DMS153 (cell line): ENCODE measurements at places on chromosomes 16 and 17.
A peak's percentile ranks its signal among the peaks of the same experiment; 100 is the strongest.

- no peak for DNase-seq
These were observed 30.0 kb upstream of the CLEC18A start for GRCh38 chr16:69921127-69921526.

DNA sequence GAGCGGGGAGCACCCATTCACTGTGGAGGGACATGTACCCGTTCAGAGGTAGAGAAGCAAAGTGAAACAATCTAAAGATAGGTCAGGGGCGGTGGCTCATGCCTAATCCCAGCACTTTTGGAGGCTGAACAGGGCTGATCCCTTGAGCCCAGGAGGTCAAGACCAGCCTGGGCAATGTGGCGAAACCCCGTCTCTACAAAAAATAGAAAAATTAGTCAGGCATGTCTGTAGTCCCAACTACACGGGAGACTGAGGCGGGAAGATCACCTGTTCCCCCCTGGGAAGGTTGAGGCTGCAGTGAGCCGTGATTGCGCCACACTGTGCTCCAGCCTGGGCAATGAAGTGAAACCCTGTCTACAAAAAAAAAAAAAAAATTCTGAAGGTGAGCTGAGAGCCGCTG is 21.7 kb downstream of the MYL4 start:
- DNase-seq, result no peak

DNA sequence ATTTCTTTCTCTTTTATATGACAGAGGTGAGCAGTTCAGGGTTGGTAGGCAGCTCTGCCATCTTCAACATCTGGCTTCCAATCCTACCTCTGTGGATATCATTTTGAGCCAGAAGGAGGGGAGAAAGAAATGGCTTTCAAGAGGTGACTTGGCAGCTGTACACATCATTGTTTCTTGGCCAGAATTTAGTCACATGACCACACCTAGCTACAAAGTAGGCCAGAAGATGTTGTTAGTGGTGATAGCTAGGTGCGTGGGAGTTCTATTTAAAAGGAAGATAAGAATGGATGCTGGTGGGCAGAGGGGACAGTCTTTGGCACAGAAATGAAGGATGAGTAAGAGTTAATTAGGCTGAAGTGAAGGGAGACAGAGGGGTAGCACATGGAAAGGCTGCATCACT is 29.2 kb upstream of the MPHOSPH6 start:
- DNase-seq, result no peak

- DNase-seq, result no peak
These were observed 8.8 kb downstream of the C17orf113 start for GRCh38 chr17:42041619-42042018.

DNA sequence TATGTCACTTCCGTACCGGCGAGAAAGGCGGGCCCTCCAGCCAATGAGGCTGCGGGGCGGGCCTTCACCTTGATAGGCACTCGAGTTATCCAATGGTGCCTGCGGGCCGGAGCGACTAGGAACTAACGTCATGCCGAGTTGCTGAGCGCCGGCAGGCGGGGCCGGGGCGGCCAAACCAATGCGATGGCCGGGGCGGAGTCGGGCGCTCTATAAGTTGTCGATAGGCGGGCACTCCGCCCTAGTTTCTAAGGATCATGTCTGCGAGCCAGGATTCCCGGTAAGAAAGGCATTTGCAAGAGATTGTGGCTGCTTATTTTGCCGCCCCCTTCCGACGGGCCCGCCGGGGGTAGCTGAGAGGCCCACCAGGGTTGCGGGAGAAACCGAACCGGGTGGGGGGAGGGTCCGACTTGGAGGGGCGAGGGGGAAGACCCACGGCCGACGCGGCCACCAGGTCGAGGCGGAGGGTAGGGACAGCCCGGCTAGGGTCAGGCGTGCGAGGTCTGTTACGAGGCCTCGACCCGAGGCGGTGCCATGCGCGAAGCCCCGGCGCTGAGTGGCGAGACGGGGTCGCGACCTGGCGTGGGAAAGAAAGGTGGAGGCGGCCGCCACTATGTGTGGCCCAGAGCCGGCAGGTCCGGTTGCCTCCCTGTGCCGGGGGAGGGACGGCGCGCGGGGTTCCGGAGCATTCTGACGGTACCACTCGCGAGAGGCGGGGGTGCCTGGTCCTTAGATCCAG is 6.7 kb upstream of the CD68 start:
- peak; percentile 94 for DNase-seq

DNA sequence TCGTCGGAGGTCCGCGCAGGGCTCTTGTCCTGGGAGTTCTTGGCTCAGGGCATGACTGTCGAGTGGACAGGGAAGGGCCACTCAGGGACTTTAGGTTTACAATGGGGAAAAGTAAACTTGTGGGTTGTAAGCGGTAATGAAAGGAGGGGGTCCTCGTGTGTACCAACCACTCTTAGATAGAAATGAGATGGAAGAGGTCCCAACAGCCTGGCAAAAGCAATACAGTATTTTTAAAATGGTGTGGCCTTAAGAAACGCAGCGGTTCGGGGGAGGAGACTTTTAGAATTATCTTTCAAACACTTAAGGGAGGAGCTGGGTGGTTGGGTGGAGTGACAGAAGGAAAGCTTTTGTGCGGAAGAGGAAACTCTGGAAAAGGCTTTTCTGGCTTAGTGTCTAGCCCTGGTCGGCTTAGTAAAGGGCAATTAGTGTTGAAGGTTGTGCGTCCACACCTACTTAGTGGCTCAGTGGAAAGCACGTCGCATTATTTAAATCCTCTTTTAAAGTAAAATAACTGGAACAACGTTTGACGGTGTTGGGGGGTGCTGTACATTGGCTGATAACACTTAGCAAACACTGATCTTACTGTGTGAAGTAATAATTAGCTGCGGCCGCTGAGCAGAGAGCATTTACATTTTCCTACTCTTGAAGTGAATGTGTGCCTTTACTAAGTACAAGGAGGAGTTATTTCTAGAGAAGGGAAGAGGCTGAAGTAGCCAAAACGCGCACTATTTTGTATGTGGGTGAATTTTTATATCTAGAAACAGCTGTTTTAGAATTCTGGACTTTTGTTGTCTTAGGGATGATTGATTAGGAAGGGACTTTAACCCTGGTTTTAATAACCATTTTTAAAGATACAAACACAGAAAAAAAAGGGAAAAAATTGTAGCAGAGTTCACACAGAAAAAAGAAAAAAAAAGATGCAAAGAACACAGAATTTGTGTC is 1.0 kb downstream of the WSB1 start:
- DNase-seq, result peak; percentile 60

DNA sequence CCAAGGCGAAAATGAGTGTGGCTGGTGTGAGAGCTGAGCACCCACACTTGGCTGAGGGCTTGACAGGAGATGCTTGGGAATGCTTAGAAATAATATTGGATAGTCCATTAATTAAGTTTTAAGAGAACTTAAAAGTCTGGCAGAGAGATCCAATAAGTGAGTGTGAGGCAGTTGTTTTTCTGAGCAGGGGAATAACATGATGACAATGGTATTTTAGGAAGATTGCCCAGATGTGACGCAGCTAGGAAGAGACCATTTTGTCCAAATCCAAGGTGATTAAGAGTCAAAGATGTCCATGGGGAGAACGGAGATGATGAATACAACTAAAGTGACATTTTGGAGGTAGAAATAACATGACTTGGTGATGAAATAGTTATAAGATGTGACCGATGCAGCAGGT is 102.8 kb upstream of the AXIN2 start:
- DNase-seq, result no peak

GRCh38 chr16:13471036-13471435 is 448.9 kb upstream of the ERCC4 start:
- no peak for DNase-seq

GRCh38 chr17:75861927-75862317 is 6.8 kb upstream of the WBP2 start:
- DNase-seq, result no peak

GRCh38 chr17:81153340-81153803 is 11.9 kb upstream of the PVALEF start:
- DNase-seq, result no peak

GRCh38 chr16:78022347-78023060 is at the start of gene CLEC3A:
Gene CLEC3A, plus strand, starts transcription at chr16:78022548. Its CDS starts 79 bp downstream, at chr16:78022627.
- no peak for DNase-seq

- no peak for DNase-seq
These were observed 192.4 kb upstream of the GSE1 start for GRCh38 chr16:85420501-85421337.

DNA sequence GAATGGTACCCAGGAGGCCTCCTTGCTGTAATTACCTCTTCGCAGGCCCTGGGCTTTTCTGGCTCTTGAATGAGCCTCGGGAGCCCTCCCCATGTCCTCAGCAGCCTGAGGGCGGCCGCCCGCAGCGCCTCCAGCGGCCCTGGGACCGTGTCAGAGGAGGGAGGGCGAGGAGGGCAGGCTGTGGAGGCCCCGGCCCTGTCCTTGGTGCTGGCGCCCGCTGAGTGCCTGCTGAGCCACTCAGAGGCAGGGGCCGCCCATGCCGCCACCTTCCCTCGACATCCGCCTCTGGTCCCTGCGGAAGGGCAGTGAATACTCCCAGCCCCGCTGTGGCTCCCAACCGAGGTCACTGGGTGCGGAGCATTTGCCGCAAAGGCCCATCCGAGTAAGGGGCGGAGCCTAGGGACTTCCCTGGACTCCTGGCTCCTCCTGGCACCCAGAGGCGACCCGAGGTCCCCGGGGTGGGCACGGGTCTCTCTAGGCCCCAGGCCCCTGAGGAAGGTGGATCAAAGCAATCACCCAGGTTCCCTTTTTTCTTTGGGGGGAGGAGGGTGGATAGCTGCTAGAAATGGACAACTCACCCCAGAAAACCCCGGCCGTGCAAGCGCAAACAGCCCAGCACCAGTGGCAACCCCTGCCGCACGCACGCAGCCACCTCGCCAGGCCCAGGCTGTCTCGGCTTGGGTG is 2.8 kb downstream of the RBFOX3 start:
- no peak for DNase-seq

DNA sequence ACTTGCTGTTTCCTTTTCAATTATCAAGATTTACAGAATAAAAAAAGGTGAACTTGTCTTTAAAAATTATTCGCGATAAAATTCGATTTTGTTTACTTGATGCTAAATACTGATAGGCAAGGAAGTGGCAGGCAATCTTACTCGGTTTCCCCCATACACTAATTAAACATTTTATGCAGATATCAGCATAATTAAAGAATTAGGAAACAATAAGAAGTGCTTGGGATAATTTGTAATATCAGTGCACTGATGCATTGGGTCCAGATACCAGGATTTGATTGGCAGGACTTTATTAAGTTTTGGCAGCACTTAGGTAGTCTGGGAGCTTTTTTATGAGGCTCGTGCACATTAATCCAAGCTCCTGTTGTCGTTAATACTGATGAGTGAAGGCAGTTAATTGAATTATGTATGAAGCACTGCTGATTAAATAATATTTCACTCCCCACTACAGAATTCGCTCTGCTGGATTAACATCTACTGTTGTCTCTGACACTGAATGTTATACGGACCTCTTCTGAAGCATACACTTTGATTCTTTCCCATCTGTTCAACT is 165.6 kb downstream of the CA10 start:
- DNase-seq, result no peak

GRCh38 chr17:32330147-32330546 is 11.8 kb downstream of the C17orf75 start:
- DNase-seq, result no peak

GRCh38 chr17:78154903-78155811 is 9.0 kb downstream of the C17orf99 start:
- DNase-seq, result no peak

GRCh38 chr16:68202091-68202519 is 33.8 kb downstream of the ESRP2 start:
- DNase-seq, result peak; percentile 24

GRCh38 chr17:50924800-50925199 is 58.6 kb upstream of the TOB1 start:
- no peak for DNase-seq

DNA sequence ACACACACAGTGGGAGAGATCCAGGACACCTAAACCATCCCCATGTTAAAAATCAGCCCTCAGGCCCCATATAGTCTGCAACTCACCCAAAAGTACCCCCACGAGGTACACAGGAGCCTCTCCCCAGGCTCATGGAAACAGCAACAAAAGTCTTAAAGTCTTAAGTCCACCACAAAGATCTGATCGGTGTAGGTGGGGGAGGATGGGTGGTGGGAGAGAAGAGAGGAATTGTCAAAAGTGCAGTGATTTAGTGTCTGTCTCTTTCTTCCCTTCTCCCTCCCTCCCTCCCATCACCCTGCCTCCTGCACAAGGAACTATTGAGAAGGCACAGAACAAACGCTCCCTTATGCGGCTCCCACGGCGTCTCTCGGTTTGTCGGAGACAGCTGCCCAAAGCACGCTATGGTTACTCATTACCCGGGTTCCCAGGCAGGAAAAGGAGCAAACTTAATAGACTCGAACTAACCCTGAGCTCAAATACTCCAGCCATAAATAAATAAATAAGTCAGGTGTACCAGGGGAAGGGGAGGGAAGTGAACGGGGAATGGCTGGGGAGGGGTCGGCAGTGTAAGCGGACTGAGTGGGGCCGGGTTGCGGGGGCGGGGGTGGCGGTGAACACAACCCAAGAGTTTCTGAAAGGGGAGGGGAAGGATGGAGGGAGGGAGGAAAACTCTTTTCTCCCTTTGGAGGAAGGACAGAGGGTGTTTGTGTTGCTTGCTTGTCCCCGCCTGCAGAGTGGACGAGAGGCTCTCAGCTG is 477.4 kb downstream of the SLC39A11 start:
- no peak for DNase-seq
